ENCODE measurements at places on chromosomes 4 and X.

GRCh38 chr4:26459756-26460530 lies 30.3 kb downstream of the CCKAR start:
- DNase-seq: no peak

DNA sequence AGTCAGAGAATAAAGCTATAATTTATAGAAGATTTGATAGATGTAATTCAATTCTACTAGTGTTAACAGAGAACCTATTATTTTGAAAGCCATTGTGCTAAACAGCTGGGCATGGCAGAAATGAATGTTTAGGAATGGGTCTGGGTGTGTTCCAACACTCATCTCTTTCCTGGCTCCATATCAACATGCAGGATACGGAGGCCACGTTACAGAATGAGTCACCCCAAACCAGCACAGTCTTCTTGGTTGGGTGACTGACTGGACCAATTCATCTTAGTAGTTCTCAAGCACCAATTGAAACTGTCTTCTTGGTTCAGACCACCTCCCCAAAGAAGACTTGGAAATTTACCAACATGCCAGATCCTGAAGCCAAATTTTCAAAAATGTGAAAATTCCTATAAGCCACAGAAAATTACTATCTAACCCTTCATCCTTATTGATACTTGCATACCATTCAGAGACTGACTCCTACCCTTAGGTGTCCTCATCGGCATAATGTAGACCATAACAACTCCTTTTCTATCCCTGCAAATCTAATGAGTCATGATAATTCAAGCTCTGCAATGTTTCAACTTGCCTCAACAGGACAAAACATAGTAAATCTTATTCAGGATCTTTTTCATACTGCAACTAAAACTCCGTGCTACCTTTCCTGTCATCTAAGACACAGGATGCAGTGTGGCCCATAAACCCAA lies 52.0 kb upstream of the ATOH1 start:
- DNase-seq: no peak

GRCh38 chrX:83469551-83469950 lies 38.5 kb upstream of the POU3F4 start:
- peak; percentile 70 for DNase-seq

- DNase-seq: no peak
These were observed 85.0 kb upstream of the CPEB2 start for GRCh38 chr4:14917298-14917633.

GRCh38 chr4:476501-476900 lies 22.5 kb downstream of the ZNF721 start:
- DNase-seq: peak; percentile 67

GRCh38 chr4:27087306-27088045 lies 226.8 kb downstream of the STIM2 start:
- no peak for DNase-seq

GRCh38 chrX:69065451-69065850 lies 99.8 kb downstream of the PJA1 start:
- no peak for DNase-seq

DNA sequence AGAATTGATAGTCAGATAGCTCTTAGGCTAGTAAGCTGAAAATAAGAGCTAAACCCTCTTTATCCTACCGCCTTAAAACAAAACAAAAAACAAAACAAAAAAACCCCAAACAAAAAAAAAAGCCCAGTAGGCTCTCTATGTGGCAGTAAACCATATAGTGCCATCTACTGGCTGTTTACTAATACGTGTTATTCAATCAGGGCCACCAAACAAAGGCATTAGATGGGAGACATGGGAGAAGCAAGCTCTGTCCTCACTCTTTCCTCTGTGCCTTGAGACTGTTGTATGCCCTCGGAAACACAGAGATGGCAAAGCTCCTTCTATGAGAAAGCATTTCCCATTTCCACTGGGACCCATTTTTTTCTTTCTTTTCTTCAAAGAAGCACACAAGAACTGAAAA lies 148.8 kb upstream of the MID1 start:
- DNase-seq: peak; percentile 7

DNA sequence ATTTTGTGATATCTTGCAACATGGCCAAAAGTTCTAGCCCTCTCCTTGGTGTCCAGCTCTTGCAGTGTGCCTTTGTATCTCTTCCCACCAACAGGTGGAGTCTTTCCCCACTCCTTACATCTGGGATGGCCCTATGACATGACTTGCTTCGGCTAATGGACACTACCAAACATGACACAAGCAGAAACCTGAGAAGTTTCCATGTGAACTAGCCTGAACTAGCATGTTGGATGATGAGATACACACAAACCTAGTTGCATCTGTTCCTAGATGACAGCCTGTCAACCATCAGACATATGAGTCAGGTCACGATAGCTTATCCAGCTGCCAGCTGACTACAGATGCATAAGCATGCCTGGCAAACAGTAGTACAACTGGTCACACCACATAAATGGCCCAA lies 207.5 kb upstream of the FTHL17 start:
- DNase-seq: no peak

GRCh38 chrX:71224098-71224708 lies 1.2 kb downstream of the GJB1 start:
- DNase-seq: no peak

DNA sequence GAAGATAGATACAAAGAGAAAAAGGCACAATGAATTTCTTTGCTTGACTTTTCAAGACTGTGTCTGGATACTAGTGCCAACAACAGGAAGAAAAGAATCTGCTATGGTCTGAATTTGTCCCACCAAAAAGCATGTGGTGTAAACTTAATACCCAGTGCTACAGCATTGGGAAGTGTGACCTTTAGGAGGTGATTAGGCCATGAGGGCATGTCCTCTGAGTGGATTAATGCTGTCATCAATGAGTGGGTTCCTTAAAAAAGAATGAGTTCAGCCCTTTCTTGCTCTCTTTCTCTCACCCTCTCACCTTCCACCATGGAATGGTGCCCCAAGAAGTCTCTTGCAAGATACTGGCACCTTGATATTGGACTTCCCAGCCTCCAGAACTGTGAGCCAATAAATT lies 155.7 kb upstream of the GPRIN3 start:
- no peak for DNase-seq

DNA sequence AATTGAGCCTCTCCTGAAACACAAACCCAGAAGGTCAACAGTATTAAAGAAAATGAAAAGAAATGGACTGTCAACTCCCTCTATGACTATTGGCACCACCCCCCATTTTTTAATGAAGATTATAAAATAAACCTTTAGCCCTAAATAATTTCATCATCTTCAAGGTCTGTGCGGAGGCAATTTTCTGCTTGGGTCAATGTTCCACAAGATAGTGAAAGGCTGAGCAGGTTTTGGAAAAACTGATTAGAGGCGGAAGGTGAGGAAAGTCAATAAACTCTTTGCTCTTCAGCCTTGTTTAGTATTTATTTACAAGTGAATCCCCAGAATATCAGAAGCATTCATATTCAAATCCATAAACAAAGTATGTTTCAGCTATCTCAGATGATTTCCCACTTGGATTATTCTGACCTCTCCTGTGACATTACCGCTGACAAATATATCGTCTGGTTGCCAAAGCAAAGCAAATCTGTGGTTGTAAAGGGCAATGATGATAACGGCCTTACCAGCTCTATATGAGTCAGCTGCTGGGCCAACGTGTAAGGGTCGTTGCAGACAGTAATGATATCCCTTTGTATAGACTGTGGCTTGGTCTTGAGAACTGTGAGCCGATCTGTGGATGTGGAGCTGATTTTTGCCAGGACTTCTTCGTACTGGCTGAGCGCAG lies 24.0 kb downstream of the RASGEF1B start:
- DNase-seq: no peak

- DNase-seq: no peak
These were observed 38.7 kb upstream of the GRID2 start for GRCh38 chr4:92265021-92265420.

- DNase-seq: peak; percentile 39
These were observed 941.2 kb upstream of the TENM3 start for GRCh38 chr4:181301735-181302710.

GRCh38 chr4:161629694-161630441 lies 533.9 kb downstream of the FSTL5 start:
- no peak for DNase-seq

- DNase-seq: peak; percentile 19
These were observed 33.8 kb downstream of the LONRF3 start for GRCh38 chrX:119008110-119008744.

DNA sequence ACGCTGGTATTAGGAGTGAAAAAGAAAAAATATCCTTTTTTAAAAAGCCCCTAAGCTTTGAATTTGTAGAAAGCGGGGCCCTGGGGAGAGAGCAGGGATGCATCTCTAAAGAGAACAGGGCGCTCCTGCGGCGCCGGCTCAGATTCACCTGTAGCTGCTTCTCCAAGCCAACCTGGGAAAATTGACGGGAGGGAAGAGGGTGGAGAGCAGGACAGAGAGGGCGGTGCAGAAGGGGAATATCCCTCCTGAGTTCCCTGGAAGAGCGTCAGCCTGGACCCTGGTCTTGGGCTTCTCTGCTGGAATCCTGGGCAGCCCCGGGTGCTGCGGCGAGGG lies 776 bp upstream of the SOWAHD start:
- no peak for DNase-seq

DNA sequence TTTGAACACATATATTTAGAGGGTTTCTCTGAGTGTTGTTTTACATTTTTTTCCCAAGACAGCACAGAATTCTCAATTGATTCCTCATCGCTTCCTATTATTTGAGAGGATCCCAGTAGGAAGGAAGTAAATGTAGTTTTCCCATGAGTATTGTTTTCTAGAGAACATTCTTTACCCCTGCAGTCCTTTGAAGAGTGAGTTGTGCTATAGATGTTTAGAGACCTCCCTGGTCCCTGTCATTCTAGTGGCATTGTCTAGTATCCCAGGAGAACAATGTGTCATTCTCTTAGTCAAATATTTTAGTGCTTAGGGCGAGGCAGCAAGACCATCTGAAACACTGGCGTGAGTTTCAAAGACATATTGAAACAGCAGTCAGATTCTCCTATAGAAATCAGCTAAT lies 32.5 kb downstream of the SORBS2 start:
- no peak for DNase-seq

DNA sequence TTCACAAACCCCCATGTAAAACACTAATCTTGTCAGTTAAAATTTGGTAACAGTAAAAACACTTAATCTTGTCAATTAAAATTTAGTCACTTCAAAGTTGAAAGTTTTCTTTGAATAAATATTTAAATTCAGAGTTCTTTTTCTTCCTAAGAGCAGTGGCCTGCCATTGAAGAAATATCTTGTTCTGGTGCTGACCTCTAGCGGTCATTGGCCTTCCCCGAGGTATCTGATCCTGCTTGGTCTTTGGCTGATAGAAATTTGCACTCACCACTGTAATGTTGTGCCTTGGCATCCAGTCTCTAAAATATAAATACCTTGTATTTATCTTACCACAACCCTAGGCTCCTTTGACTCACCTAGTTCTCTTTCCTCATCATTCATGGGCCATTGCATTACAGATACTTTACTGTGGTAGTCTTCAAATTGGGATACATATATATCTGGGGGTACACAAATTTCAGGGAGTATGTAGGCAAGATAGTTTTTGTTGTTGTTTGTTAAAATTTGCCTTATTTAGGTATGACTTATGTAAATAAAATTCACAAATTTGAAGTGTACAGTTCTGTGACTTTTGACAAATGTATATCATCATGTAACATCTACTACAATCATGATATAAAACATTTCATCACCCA lies 6.7 kb upstream of the ART3 start:
- DNase-seq: peak; percentile 88

DNA sequence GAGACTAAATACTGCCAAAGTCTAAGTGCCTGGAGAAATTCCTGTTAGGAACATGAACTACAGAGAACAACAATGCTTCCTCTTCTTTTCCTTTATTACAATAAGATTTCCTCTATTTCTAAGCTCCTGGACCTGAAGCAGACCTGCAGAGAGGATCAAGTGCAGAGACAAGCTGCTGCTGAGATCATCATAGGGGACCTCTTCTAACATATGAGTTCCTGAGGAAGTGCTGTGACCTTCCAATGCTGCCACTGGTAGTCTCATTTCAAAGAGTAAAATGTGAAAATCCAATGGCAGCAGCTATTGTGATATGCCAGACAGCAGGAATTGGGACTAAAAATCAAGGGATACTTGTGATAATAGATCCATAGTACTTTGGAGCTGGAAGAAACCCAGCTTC lies 28.0 kb downstream of the CCNG2 start:
- DNase-seq: no peak

- DNase-seq: no peak
These were observed 155.9 kb downstream of the APBB2 start for GRCh38 chr4:41058426-41058825.

DNA sequence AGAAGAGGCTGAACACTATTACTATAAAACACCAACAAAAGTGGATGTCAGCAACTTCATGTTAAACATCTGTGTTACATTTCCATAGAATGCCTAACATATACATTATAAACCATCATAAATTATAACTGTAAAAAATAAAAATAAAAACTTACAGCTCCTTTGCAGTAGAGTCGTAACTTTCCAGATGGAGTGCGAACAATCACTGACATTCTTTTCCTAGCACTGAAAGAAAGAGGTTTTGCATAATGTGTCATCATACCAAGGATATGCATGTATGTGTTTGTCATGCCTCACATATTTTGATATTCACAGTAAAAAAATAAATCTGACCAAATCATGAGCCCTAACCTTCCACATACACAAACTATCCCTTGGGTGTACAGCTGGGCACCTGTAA lies 113.1 kb downstream of the ATP8A1 start:
- DNase-seq: no peak

DNA sequence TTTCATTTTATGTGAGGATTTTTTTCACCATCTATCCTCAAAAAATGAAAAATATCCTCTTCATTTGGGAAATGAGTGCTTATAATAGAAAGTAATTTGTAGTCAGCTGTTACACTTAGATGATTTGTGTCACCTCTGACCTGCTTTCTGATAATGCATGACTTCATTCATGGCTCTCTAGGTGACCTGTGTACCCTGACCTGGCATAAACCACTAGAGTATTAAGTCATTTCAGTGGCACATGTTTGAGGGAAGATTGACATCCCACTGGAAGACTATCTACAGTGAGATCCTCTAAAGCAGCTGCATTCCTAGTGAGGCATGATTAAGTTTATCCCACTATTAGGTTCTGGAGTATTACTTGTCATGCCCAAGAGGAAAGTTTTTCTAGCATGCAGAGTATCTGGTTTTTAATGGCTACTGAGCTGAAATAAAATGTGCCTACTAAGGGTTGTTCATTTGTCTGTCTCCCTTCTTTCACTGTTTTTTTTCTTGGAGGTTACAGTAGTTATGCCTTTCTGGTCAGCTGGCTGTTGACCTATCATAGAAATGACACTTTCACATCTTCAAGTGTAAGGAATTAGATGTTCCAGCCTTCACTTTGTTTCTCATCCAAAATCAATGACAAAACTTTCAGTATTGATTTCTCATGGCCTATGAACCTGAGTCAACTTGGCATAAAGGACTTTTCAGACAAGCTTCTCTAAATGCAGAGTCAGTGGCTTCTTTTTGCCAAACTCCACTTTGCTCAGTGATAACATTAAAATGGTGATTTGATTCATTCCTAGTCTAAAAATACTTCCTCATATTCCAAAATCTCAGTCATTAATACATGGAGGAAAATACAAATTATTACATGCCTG lies 33.1 kb downstream of the TET2 start:
- DNase-seq: no peak

DNA sequence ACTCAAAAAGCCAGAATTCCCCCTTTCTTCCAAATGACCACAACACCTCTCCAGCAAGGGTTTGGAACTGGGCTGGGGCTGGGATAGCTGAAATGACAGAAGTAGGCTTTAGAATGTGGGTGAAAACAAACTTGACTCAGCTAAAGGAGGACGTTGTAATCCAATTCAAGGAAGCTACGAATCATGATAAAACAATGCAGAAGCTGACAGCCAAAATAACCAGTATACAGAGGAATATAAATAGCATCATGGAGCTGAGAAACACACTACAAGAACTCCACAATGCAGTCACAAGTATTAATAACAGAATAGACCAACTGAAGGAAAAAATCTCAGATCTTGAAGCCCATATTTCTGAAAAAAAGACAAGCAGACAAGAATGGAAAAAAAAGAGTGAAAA lies 95.8 kb upstream of the TET2 start:
- no peak for DNase-seq
